Umbilical cord (tissue), 2 donors: ENCODE measurements at places on chromosomes 5 and 9.

DNA sequence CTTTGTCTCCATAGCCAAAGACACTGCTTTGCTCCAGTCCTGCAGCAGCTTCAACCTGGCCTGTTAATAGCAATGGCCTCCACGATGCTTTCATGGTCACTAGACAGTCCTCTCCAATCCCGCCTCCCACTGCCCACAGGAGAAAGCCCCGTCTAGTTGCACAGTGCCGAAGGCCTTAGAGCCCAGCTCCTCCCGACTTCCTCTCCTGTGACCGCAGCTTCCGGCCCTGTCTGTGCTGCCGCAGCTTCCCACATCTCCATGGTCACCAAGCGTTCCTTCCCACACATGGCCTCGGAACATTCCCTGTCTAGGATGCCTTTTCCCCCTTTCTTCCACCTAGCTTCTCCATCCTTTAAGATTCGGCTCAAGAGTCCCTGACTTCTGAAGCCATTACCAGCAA, 23.4 kb downstream of the PCA3 start:
- DNase-seq: no peak

GRCh38 chr9:134175808-134176598, 11.6 kb upstream of the RNU6ATAC start:
- no peak for DNase-seq

GRCh38 chr5:172740428-172741205, 30.4 kb downstream of the DUSP1 start:
- peak; percentile 63 for DNase-seq

DNA sequence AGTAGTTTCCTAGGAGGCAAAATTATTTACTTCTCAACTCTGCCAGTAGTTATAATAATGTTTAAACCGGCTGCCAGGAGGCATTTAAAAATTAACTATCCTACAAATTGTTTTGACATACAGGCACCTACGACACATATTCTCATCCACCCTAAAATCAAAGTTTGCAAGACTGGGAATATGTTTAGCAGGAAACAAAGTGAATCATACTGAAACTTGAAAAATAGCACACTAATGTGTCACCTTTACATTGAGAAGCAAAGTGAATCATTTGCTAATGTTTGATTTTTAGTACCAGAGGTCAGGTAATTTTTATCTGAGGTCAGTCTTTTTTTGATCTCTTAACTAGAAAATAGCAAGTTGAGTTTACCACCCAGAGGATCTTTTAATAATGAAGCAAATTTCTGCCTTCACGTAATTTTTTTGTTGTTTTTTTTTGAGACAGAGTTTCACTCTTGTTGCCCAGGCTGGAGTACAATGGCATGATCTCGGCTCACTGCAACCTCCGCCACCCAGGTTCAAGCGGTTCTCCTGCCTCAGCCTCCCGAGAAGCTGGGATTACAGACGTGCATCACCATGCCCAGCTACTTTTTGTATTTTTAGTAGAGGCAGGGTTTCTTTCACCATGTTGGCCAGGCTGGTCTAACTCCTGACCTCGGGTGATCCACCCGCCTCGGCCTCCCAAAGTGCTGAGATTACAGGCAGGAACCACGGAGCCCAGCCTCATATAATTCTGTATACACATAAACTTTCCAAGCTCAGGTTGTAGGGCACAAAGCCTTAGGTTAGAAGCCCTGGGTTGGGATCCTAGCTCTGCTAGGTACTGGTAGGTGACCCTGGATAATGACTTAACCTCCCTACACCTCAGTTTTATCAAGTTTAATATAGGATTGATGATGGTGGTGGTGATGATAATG, 124.3 kb downstream of the UGCG start:
- no peak for DNase-seq

DNA sequence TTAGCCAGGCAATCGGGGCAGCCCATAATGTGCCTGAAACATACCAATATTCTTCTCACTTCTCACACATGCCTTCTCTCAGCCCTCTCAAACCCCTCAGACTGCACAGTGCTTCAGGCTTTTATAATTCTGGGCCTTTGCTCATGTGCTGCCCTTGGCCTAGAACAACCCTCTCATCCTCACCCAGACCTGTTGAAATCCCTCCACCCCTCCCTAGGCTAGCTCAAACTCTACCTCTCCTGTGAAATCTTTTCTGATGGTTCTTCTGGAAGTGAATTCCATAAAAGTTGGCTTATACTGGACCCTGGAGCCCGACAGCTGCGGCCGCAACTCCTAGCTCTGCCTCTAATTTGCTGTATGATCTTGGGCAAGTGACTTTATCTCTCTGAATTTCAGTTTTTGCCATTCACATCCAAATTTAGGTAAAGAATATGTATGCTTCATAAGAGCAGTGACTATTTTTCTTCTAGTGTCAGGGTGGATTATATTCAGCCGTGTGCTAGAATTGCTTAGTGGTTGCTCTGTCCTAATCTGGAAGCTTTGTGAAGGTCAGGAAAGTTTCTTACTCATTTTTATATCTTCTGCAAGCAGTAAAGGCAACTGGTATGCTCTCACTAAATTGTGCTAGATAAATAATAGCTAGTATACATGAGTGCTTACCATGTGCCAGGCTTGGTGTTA, 221.4 kb downstream of the MAPKAP1 start:
- peak; percentile 55 for DNase-seq

DNA sequence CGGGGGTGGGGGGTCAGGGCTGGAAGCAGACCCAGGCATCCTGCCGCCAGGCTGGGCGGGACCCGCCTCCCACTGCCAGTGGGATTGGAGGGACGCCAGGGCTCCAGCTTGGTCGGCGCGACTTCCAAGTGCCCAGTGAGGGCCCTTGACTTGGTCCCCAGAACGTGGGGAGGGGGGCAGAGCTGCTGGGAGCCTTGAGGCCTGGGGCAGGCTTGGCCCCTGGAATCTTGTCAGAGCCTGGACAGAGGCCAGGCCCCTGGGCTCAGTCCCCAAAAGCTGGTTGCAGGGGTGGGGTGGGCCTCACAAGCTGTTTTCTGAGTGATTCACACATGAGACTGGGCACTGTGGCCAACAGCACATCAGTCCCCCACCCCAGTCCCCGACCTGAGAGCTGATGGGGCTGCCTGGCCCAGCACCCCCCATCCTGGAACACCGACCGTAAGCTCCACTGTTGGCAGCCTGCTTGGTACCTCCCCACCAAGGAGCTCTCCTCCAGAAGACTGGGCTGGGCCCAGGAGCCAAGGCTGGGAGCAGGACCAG, 526 bp downstream of the CLIC3 start:
- peak; percentile 69 for DNase-seq

- DNase-seq: peak; percentile 92
Observed at GRCh38 chr9:19922476-19923118, 133.8 kb upstream of the SLC24A2 start.

GRCh38 chr9:77830618-77831285, 182.6 kb upstream of the GNA14 start:
- no peak for DNase-seq

- DNase-seq: no peak
Observed at GRCh38 chr5:16933337-16933736, 2.8 kb downstream of the MYO10 start.

DNA sequence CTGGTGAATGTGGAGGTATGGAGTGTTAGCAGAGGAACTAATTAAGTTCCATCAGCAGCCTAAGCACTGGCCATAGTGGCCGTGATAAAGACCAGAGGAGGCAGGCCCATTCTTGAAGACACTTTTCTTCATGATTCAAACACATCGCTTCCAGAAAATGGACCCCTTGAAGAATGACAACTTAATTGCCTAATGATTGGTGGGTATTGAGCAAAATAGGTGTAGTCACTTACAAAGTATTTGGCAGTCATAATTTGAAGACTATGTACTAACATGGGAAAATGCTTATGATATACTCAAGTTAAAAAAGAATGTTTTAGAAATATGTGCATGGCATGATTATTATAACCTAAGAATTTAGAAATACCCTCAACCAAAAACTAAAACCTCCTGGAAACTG, 44.8 kb downstream of the MEGF10 start:
- DNase-seq: no peak

DNA sequence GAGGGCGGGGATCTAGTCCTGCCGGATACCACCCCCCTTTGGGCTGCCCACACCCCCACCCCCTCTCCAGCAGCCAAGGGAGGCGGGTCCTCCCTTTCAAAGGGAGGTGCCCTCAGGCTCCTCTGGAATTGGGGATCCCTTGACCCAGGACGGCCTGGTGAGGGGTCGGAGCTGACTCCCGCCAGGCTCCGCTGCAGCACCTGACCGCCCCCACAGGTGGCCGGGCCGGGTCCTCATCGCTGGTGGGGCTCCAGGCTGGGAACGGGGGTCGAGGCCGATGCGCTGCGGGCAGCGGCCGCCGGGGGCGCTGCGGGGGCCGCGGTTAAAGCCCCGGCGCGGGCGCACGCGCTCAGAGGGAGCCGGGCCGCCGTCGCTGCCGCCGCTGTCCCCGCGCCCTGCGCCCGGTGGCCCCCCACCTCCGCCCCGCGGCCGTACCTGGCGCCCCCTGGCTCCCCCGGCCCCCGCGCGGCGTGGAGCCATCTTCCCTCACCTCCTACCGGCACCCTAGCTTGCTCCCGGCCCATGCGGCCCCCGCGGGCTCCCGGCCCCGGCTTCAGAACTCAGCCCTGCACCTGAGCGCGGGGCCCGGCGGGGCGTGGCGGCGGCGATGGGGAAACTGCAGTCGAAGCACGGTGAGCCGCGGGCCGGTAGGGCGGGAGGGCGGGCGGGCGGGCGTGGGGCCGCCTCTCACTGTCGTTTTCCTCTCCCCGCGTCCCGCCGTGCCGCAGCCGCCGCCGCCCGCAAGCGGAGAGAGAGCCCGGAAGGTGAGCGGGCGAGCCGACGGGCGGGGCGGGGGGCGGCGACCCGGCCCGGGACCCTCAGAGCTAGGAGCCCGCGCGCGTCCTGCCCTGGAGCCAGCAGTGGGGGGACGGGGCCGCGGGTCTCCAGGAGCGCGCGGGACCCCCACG, at the start of gene NKD2:
TSS of gene NKD2 (plus strand) at position 352 of the 908 bp plus-strand sequence. CDS start at position 608, 256 bp downstream.
- no peak for DNase-seq

DNA sequence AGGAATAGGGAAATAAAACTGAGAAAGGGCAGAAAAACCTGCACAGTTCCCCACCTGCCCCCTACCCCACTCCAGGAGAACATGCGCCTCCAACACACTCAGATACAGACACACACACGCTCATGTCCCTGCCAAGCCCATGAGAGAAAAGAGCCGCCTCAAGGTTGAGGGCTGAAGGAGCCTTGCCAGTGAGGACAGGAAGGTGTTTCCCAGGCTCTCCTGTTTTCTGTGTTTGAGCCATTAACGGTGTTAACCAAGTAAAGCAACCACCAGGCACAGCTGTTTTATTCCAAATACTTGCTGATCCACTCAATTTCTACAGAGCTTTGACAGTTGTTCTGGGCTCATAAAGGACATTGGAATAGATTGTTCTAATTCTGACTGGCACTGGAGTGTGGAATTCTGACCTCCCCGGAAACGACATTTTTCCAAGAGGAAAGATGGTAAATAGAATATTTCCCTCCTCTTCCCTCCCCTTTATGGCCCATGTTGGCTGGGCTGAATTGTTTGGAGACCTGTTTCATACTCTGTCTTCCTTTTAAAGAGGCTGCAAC, 238.0 kb downstream of the DMAC1 start:
- no peak for DNase-seq

GRCh38 chr5:60163762-60164161, 270.2 kb upstream of the PDE4D start:
- no peak for DNase-seq

DNA sequence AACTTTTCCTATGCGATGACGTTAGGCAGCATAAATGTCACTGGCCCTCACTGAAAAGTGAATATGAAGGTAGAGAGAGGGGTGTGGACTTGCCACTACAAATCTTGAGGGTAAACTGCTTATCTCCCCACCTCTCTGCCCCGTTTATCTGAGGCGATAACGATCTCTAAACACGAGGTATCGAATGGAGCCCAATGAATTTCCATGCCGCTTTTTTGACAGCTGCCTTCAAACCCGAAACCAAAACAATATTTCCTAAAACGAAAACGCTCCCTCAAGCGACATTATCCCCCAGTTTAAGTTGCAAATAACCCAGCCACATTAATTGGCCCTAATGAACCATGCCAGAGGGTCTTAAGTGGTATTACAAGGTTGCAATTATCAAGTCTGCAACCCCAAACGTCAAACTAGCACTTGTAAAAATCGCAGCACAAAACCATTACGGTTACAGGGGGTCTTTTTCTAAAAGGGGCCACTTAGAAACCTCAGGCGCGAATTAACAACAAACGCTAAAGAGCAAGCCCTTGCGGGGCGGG, 1.4 kb downstream of the NR3C1 start:
- peak; percentile 35 for DNase-seq

GRCh38 chr9:137972355-137972987, 94.9 kb downstream of the CACNA1B start:
- DNase-seq: no peak

- DNase-seq: no peak
Observed at GRCh38 chr9:37156781-37157356, 36.5 kb downstream of the ZCCHC7 start.

GRCh38 chr9:123375469-123376132, 19.6 kb downstream of the CRB2 start:
- DNase-seq: peak; percentile 98

- no peak for DNase-seq
Observed at GRCh38 chr5:155050384-155051019, 36.9 kb downstream of the KIF4B start.

- no peak for DNase-seq
Observed at GRCh38 chr9:35374910-35375309, 115.0 kb upstream of the RUSC2 start.

DNA sequence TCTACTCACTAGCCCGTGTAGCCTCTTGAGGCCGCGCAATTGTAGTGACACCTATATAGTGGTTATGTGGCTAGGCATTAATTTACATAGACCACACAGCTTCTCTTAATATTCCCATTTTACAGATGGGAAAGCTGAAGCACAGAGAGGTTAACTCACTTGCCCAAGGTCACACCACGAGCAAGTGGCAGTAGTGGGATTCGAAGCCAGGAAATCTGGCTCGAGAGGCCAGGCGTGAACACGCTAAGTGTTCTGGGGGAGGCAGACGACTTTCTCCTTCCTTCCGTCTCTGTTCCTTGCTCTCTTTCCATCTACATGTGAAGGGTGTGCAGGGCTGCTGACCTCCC, 49.8 kb upstream of the IER5L start:
- DNase-seq: no peak

DNA sequence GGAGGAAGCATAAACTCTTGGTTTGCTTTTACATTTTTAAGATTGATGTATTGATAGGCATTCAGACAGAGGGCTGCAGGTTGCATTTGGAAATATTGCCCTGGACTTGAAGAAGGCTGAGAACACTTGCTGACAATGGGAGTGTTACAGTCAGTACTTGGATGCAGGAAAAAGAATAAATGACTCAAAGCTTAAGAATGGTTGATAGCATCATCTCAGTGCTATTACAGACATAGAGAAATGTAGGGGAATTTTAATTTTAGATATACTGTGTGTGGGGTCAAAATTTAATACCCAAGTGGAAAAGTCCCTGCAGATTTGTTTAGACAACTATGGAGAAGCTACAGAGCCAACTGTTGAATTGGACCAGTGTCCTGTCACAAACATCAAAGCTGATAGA, 101.1 kb downstream of the ISL1 start:
- no peak for DNase-seq
